Trophoblast cell (in vitro differentiated cells and primary cell): ENCODE measurements at places on chromosomes 3 and 15.

DNA sequence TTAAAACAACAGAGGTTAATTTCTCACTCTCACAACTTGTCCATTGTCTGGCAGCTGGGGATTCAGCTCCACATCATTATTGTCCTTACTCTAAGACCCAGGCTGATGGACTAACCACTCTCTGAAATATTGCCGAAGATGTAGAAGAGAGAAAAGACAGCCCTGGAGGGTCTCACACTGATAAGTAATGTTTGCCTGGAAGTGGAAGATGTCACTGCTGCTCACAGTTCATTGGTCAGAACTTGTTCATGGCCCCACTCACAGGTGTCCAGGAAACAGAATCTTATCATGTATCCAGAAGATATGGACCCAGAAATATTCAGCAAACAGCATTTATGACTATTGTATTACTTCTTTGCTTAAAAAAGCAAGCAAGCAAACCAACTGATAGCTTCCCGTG lies 62.2 kb upstream of the LPP start:
- no peak overlapping the region for H3K27ac ChIP-seq
- no peaks in the 10 kb centered on the region for H3K27me3 ChIP-seq
- no peak for DNase-seq
- no peaks in the 10 kb centered on the region for H3K4me1 ChIP-seq

DNA sequence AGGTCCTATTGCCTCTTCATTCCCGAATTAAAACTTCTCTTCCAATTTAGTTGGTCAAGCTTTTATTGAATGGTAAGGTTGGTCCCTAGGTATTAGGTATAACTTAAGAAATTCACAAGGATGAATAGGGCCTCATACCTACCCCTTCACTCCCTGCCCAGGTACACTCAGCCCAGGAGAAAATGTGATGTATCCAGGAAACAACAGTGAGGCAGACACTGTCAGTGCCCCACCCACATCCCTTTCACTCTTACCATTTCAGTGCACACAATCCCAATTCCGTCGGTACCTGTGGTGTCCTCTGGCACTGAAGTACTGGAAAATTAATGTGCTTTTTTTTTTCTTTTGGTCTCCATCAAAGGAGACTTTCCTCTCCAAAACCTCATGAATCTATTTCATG lies 10.5 kb upstream of the C3orf49 start:
- H3K27ac ChIP-seq: no peak overlapping the region
- H3K4me1 ChIP-seq: no peaks in the 10 kb centered on the region
- no peak for DNase-seq
- no peak overlapping the region for H3K4me3 ChIP-seq

GRCh38 chr15:37246065-37246464 lies 145.7 kb upstream of the MEIS2 start:
- H3K27me3 ChIP-seq: no peaks in the 10 kb centered on the region
- H3K36me3 ChIP-seq: no peaks in the 10 kb centered on the region
- H3K4me3 ChIP-seq: no peak overlapping the region
- H3K27ac ChIP-seq: no peak overlapping the region

- H3K4me3 ChIP-seq: no peak overlapping the region
- H3K27ac ChIP-seq: no peak overlapping the region
- no peaks in the 10 kb centered on the region for H3K36me3 ChIP-seq
- no peaks in the 10 kb centered on the region for H3K27me3 ChIP-seq
Observed at GRCh38 chr3:139127101-139127500, 82.4 kb upstream of the PRR23C start.

GRCh38 chr3:60746695-60747416 lies 504.4 kb downstream of the FHIT start:
- H3K4me1 ChIP-seq: peaks cover 9% of the 10 kb centered on the region
- H3K4me3 ChIP-seq: no peak overlapping the region
- H3K27ac ChIP-seq: peak overlapping the region; percentile 43
- H3K36me3 ChIP-seq: peaks cover 2% of the 10 kb centered on the region
- H3K27me3 ChIP-seq: no peaks in the 10 kb centered on the region
- DNase-seq: peak; percentile 88

- no peaks in the 10 kb centered on the region for H3K36me3 ChIP-seq
- no peaks in the 10 kb centered on the region for H3K27me3 ChIP-seq
- no peaks in the 10 kb centered on the region for H3K4me1 ChIP-seq
Observed at GRCh38 chr3:101319531-101319930, 844 bp downstream of the IMPG2 start.

DNA sequence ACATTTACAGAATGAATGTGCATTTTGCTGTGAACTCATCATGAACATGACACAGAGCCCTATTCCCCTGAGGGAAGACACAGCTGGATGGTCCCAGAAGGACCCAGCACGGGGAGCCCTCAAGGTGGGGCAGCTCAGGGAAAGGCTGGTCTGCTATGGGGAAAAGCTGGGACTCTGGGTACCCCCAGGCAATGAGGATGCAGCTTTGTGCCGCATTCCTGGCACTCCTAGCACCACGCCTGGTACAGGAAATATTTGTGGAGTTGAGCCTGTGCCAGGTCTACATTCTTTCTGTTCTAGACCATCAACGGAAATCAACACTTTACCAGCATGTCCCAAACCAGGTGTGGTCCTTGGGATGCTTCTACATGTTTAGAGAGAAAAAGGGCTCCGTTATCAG lies 74.0 kb downstream of the SRGAP3 start:
- peak; percentile 51 for DNase-seq
- no peaks in the 10 kb centered on the region for H3K27me3 ChIP-seq
- no peak overlapping the region for H3K27ac ChIP-seq

DNA sequence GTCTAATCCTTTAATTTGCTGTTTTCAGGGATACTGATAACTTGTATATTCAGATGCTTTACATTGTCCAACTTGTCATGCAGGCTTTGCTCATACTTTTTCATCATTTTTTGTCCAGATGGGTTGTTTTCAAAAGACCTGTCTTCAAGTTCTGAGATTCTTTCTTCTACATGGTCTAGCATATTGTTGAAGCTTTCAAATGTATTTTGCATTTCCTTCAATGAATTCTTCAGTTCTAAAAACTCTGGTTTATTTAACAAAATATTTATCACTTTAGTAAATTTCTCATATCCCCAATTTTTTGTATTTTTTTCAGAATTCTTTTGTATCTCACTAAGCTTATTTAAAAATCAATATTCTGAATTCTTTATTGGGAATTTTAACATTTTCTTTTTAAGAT lies 388.3 kb upstream of the IL12A start:
- DNase-seq: peak; percentile 13
- no peak overlapping the region for H3K4me3 ChIP-seq
- no peaks in the 10 kb centered on the region for H3K36me3 ChIP-seq
- H3K27me3 ChIP-seq: no peaks in the 10 kb centered on the region

GRCh38 chr3:12372741-12373280 lies 83.9 kb downstream of the PPARG start:
- no peak overlapping the region for H3K27ac ChIP-seq
- no peak overlapping the region for H3K4me3 ChIP-seq

DNA sequence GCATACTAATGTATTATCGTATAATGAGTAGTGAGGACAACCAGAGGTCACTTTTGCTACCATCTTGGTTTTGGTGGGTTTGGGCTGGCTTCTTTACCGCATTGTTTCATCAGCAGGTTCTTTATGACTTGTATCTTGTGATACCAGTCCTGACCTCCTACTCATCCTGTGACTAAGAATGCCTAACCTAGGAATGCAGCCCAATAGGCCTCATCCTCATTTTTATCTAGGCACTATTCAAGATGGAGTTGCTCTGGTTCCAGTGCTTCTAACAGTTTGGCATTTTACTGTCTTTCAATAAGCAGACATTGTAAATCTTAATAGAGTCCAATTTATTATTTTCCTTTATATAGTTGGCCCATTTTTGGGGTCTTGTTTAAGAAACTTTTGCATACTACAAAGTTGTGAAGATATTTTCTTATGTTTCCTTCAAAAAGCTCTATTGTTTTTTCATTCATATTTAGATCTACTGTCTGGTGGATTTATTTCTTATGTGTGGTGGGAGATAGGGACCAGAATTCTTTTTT lies 60.8 kb upstream of the RNU6-1 start:
- no peak for DNase-seq
- H3K27me3 ChIP-seq: no peaks in the 10 kb centered on the region
- no peak overlapping the region for H3K4me3 ChIP-seq
- H3K36me3 ChIP-seq: no peaks in the 10 kb centered on the region
- no peaks in the 10 kb centered on the region for H3K4me1 ChIP-seq

GRCh38 chr3:50444213-50444612 lies 59.2 kb downstream of the CACNA2D2 start:
- no peak for DNase-seq
- no peak overlapping the region for H3K27ac ChIP-seq
- no peak overlapping the region for H3K4me3 ChIP-seq
- no peaks in the 10 kb centered on the region for H3K36me3 ChIP-seq
- no peaks in the 10 kb centered on the region for H3K27me3 ChIP-seq
- no peaks in the 10 kb centered on the region for H3K4me1 ChIP-seq

GRCh38 chr3:36786921-36787890 lies 22.9 kb upstream of the DCLK3 start:
- no peaks in the 10 kb centered on the region for H3K36me3 ChIP-seq
- H3K27ac ChIP-seq: no peak overlapping the region
- DNase-seq: no peak
- H3K4me1 ChIP-seq: no peaks in the 10 kb centered on the region
- no peak overlapping the region for H3K4me3 ChIP-seq

GRCh38 chr3:187197335-187197649 lies at the start of gene RTP1:
RTP1 (plus strand) TSS chr3:187197486; CDS start chr3:187197516, 30 bp downstream.
- H3K27me3 ChIP-seq: no peaks in the 10 kb centered on the region
- no peak within 1 kb of the TSS for H3K4me3 ChIP-seq
- no peak within 1 kb of the TSS for H3K27ac ChIP-seq
- no peaks in the 10 kb centered on the region for H3K36me3 ChIP-seq
- no peak for DNase-seq

GRCh38 chr3:23885210-23885609 lies 31.6 kb downstream of the NKIRAS1 start:
- no peak overlapping the region for H3K27ac ChIP-seq
- peak; percentile 92 for DNase-seq
- H3K4me3 ChIP-seq: no peak overlapping the region
- no peaks in the 10 kb centered on the region for H3K4me1 ChIP-seq

DNA sequence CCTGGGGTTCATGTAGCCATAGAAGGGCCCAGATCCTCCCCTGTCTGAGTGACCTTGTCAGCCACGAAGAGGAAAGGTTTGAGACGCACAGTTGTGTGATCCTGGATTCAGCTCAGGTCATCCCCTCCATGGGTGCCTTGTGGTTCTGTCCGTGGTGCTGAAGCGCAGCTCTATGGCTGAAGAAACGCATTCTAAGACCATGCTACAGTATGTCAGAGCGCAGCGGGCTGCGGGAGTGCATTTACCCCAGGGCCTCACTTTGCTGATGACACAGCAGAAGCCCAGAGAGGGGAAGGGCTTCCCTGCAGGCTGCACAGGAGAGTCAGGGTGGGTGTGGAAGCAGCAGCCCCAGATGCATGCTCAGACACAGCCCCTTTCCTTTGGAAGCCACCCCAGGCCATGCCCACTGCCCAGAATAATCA lies 68.8 kb upstream of the IQSEC1 start:
- no peaks in the 10 kb centered on the region for H3K36me3 ChIP-seq
- H3K27ac ChIP-seq: no peak overlapping the region
- no peak overlapping the region for H3K4me3 ChIP-seq
- H3K4me1 ChIP-seq: no peaks in the 10 kb centered on the region
- H3K27me3 ChIP-seq: no peaks in the 10 kb centered on the region

- DNase-seq: no peak
- no peaks in the 10 kb centered on the region for H3K27me3 ChIP-seq
- no peak overlapping the region for H3K27ac ChIP-seq
- H3K4me3 ChIP-seq: no peak overlapping the region
- no peaks in the 10 kb centered on the region for H3K36me3 ChIP-seq
- peaks cover 10% of the 10 kb centered on the region for H3K4me1 ChIP-seq
Observed at GRCh38 chr3:99639579-99639978, 1.2 kb downstream of the COL8A1 start.

DNA sequence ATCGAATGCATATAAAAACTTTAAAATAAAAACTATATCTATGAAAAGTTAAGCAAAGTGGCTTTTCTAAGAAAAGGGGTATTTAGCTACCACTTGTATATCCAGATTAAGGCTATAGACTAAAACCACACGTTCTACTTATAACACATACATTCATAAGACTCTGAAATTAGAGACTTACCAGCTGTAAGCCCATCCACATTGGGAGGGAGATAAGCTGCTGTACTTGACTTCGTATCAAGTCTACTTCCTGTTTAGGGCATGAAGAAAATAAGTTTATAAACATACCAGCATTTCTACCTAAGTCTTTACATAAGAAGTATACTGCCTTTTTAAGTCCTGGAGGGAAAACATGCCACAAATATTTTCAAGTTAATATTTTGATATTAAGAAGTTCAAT lies 27.7 kb downstream of the AQR start:
- no peak for DNase-seq
- no peaks in the 10 kb centered on the region for H3K27me3 ChIP-seq
- no peak overlapping the region for H3K27ac ChIP-seq
- H3K36me3 ChIP-seq: peaks cover 16% of the 10 kb centered on the region
- no peak overlapping the region for H3K4me3 ChIP-seq

GRCh38 chr15:34701536-34701935 lies 53.3 kb downstream of the GJD2 start:
- no peaks in the 10 kb centered on the region for H3K36me3 ChIP-seq
- H3K4me1 ChIP-seq: no peaks in the 10 kb centered on the region
- DNase-seq: peak; percentile 36
- H3K27ac ChIP-seq: no peak overlapping the region
- no peak overlapping the region for H3K4me3 ChIP-seq

- H3K36me3 ChIP-seq: no peaks in the 10 kb centered on the region
- H3K4me3 ChIP-seq: no peak overlapping the region
- H3K4me1 ChIP-seq: no peaks in the 10 kb centered on the region
- H3K27ac ChIP-seq: no peak overlapping the region
- no peak for DNase-seq
Observed at GRCh38 chr3:156558389-156558788, 3.5 kb upstream of the SSR3 start.

GRCh38 chr15:80733460-80733859 lies 38.4 kb downstream of the ABHD17C start:
- H3K36me3 ChIP-seq: no peaks in the 10 kb centered on the region
- H3K4me1 ChIP-seq: no peaks in the 10 kb centered on the region
- H3K4me3 ChIP-seq: no peak overlapping the region
- no peak for DNase-seq

DNA sequence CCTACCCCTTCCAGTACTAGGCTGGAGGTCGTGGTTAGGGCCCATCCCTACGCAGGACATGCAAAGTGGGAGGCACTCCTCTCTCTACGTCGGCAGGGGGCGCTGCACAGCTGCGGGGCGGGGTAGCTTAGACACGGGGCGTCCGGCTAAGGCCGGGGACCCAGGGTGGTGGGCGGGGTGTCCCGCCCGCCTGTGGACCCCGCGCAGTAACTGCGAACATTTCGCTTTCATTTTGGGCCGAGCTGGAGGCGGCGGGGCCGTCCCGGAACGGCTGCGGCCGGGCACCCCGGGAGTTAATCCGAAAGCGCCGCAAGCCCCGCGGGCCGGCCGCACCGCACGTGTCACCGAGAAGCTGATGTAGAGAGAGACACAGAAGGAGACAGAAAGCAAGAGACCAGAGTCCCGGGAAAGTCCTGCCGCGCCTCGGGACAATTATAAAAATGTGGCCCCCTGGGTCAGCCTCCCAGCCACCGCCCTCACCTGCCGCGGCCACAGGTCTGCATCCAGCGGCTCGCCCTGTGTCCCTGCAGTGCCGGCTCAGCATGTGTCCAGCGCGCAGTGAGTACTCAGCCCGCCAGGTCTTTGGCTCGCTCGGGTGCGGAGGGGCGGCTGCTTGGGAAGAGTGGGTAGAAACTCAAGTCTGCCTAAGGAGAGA lies at the start of gene IL12A:
IL12A (plus strand) TSS at position 219 of the 655 bp plus-strand sequence.
- no peak within 1 kb of the TSS for H3K27ac ChIP-seq
- no peaks in the 10 kb centered on the region for H3K36me3 ChIP-seq
- no peaks in the 10 kb centered on the region for H3K4me1 ChIP-seq
- H3K4me3 ChIP-seq: peak within 1 kb of the TSS; percentile 67
